ENCODE measurements at places on chromosomes 11 and 22.

- DNase-seq, result no peak
Measured at GRCh38 chr22:32534252-32535235, 59.9 kb downstream of the FBXO7 start.

DNA sequence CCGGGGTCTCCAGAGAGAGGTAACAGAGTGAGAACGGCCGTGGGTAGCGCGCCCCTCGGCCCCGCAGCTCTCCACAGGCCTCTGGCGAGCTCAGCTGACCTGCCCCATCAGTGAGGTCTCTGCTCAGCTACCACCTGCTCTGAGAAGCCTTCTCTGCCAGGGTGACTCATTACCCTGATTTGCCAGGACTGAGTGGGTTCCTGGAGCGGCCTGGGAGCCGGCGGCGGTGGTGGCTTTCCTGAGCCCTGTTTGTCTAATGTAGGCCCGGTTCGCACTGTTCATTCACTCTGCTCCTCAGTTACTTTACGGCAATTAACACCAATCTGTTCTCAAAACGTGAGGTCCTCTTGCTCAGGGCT is 351.0 kb upstream of the B3GAT1 start:
- DNase-seq, result no peak

- DNase-seq, result no peak
Measured at GRCh38 chr11:46264030-46264429, 13.4 kb upstream of the CREB3L1 start.

GRCh38 chr11:75498556-75499255 is 27.0 kb downstream of the GDPD5 start:
- DNase-seq, result no peak

GRCh38 chr11:61079416-61080150 is 22.7 kb upstream of the CD5 start:
- DNase-seq, result no peak

GRCh38 chr22:27617214-27617881 is 184.2 kb downstream of the MN1 start:
- peak; percentile 3 for DNase-seq

GRCh38 chr11:18358646-18359045 is 35.7 kb upstream of the LDHA start:
- DNase-seq, result no peak

GRCh38 chr11:2400762-2401435 is 349 bp downstream of the TSSC4 start:
- DNase-seq, result no peak

DNA sequence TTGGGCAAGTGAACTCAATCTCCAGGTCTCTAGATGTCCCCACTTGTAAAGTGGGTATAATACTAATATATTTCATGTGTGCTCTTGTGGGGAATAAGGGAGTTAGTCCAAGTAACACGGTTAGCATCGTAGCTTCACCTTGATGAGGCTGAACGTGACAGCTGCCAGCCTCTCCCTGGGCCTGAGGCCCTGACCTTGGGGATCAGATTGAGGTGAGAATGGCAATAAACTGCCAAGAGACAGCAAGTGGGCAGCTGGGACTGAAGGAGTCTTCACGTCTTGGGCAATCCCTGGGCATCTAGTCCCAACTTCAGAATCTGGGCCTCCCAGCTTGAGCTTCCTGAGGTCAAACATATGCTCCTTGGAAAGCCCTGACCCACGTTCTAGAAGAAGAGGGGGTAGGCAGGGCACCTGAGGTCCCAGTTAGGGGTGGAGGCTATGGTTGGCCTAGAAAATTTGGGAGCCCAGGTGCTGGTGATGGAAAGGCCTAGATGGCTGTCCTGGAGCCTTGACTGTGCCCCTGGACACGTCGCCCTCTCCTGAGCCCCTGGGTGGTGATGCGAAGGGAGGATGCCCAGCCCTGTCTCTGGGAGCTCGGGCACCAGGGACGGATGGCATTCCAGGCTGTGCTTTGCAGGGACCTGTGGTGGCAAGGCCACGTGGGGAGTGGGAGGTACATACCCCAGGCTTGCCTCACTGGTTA is 23.4 kb downstream of the ADAMTS15 start:
- no peak for DNase-seq

DNA sequence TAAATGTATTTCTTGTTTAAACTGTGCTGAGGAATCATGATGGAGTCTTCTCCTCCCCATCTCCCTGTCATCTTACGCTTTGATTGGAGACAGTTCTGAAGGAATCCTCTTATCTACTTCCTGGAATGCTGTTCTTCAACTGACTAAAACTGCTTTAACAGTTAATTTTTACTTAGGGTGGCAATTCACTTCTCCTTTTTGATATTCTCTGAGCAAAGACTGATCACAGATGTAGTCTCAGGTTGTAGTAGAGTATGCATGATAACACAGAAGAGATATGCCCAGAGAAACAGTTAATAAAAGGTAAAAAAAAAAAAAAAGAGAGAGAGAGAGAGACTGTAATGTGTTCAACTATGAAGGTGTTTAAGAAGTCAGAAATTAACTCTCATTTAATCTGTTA is 1.4 kb upstream of the CASP5 start:
- DNase-seq, result no peak

DNA sequence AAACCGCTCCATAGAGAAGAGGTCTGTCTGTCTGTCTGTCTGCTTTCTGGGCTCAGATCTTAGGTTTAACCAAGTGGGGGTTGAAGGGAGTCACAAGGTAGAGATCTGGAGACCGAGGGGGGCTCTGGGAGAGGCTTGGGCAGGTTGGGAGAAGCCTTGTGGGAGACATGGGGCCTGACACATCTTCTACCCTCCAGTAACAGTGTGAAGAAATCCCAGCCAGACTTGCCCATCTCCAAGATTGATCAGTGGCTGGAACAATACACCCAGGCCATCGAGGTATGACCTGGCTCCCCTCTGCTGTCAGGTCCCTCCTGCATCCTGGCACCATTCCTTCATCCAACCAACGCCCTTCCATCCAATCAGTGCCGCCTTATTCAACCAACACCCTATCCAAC is 7.4 kb downstream of the PRR33 start:
- no peak for DNase-seq

DNA sequence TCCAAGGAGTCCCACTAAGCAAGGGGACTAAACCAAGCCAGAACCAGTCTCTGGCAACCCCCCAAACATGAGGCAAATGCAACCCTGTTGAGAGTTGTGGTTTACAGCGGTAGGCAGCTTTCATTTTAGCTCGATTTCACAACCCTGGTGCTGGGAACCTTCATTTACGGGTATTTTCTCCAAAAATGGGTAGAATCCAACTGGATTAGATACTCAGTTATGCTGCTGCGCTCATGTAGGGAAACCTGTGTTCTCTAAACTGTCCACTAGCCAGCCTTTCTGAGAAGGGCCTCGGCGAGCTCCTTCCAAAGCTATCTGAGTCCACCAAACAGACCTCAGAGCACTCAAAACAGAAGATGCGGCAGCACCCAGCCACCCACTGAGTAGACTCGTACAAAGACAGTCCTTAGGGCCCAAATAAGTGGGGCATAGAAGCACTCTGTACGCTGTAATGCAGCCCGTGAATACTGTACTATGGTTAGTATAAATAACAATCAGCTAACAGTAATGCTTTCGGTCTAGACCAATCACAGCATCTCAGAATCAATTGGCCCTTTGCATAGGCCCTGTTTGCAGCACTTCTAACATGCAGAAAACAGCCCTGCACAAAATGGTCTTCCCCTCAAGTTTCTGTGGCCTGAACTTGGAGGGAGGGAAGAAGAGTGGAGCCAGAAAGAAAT is 104.7 kb downstream of the ETS1 start:
- no peak for DNase-seq

- DNase-seq, result no peak
Measured at GRCh38 chr11:7257724-7258123, 6.0 kb downstream of the SYT9 start.

GRCh38 chr22:32788904-32789624 is 12.4 kb upstream of the TIMP3 start:
- DNase-seq, result no peak

DNA sequence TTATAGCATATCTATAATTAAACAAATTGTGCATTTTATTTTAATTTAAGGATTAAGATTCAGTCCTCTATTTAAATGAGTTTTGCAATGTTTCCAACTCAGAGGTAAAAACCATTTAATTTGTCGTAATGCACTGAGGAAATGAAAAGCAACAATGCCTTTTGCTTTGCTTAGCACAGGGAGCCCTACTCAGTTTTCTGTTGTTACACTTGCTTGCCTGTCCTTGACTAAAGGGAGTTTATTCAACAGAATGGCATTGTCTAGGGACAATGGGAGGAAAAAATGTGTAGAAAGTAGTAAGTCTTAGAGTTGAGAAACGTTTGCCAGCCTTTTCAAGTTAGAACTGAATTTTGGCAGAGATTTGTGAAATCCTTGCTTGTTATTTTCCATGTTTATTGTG is 734.2 kb upstream of the ANO3 start:
- no peak for DNase-seq

DNA sequence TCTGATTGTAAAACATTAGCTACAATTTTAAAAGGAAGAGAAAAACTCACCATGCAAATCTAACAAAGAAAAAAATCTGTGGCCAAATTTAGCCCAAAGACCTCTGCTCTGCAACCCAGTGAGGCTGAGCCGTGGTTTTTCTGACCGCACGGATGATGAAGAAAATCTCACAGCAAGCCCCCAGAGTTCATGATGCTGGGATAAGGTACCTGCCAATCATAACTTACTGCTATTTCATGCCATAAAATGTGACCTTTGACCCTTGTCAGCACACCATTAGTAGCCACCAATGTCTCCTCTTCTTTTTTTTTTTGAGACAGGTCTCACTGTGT is 11.1 kb downstream of the CERK start:
- no peak for DNase-seq

- DNase-seq, result no peak
Measured at GRCh38 chr11:102546923-102547471, 16.4 kb upstream of the MMP7 start.

DNA sequence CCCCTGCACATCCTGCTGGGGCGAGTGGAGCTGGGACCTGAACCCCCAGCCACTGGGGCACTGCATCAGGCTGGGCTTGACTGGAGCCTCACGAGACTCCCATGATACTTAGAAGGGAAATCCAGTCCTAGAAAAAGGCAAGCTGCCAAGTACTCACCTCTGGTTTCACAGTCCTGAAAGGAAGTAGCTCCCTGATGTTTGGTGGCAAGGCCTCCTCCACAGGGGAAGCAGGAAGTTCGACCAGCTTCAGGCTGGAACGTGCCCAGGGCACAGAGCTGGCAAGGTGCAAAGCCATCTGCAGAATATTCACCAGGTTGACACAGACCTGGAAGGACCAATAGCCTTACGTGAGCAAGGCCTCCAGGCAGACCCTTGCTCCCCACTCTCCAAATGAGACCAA is 26.8 kb upstream of the NRIP3 start:
- no peak for DNase-seq

GRCh38 chr11:110467556-110467955 is 37.8 kb downstream of the FDX1 start:
- DNase-seq, result no peak

DNA sequence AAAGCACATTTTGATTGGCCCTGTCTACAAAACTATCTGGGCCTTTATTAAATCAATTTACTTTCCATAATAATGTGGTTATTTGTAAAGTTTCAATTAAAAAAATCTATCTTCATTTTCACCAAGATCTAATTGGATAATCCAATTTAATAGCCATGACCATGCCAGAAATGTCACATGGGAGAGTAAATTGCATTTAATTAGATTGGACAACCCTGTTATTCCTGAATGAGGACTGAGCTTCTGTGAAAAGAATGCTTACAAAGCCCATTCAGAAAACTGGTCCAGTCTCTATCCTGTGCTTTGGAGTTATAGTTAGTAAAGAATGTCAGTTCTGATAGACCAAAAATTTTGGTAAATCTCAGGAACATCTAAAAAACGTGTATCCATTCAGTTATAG is 541.9 kb upstream of the ANO5 start:
- DNase-seq, result no peak

DNA sequence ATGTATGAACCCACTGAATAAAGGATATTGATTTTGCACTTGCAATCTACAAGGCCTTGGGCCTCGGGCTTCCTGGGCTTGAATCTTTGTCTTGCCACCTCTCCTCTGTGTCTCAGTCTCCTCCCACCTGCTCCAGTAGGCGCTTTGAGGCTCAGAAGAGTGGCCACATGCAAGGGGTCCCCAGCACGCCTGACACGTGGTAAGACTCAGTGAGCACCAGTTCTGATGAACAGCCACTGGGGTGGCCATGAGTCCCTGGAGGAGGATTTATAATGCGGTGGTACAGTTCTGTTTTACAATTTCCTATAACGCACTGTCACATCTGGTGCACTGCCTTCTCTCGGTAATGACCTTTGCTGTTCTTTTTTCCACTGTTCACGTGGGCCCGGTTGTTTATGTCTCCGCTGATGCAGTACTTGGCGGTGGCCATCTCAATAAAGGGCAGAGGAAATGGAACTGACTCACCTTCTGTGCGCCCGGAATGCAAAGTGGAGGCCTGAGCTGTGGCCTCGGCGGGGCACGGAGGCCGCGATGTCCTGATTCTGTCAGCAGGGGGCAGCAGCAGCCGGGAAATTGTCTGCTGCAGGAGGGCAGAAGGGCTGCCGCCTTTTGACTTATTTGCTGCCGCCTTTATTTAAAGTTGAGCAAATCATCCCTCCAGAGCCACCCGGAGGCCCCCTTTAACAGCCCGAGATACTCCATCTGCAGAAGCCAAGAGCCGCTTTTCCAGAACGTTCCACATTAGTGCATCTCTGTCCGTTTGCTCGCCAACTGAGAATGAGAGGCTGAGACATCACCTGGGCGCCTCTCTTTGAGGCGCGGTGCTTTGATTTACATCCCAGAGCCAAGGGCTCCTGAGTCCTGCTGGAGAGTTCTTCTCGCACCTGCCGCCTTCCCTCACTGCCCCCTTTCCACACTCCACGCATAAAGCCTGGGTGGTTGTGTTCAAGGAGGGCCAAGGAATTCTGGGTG is 6.0 kb upstream of the IFT27 start:
- peak; percentile 90 for DNase-seq

GRCh38 chr22:43424666-43425630 is 13.1 kb downstream of the MPPED1 start:
- DNase-seq, result no peak

DNA sequence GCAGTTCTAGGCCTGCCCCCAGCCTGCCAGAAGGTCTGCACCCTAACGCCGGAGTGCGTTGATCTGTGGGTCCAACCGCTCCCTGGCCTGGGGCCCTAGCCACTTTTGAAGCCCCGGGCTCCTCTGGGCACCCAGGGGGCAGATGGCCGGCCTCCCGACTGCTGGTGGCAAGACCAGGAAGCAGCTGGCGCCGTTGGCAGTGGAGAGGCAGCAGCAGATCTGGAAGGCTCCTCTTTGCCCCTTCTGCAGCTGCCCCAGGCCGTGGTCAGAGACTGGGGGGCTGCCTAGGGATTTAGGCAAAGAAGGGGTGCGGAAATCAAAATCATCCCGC is 445 bp upstream of the VWCE start:
- DNase-seq, result no peak

DNA sequence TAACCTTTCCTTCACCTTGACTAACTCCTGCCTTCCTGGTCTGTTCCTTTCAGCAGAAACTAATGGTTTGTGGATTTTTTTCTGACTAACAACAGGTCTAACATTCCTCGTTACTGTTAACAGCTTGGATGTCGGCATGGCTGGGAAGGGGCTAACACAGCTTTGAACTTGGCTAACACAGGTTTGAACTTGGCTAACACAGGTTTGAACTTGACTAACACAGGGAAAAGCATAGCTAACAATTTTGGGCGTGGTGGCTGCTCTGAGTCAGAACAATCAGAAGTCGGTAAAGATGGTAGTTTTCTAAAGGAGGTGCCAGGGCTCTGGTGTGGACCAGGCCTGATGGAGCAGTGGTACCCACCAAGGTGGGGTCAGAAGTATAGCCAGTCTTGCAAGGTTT is 16.1 kb downstream of the MIAT start:
- DNase-seq, result no peak

Measured in glutamatergic neuron (in vitro differentiated cells).